ENCODE measurements at places on chromosomes 13 and 19.

DNA sequence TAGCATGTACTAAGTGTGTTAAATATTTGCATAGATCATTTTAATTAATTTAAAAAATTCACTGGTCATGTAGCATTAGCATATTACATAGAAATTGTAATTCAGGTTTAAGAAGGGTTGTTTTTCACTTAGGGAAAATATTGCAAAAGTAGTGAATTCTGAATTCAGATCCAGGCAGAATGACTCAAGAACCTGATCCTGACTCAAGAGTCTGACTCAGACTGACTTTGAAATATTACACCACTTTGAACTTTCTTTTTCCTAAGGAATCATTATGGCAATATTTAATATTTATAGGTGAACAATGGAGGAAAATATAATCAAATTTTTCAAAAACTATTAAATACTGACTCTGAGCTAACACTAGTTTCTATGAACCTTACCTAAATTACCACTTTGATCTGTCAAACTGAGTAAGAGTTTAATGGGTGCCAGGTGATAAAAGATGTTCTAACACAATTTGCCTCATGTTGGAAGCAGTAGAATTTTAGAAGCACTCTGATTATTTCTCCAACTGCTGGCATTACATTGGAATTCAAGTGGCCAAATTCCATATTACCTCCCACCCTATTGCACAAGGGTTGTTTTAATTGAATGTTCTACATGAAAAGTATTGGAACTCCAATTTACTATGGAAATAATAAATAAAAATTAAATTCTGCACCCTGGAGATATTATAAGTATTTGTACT lies 261.6 kb downstream of the SLITRK1 start:
- no peak for DNase-seq

DNA sequence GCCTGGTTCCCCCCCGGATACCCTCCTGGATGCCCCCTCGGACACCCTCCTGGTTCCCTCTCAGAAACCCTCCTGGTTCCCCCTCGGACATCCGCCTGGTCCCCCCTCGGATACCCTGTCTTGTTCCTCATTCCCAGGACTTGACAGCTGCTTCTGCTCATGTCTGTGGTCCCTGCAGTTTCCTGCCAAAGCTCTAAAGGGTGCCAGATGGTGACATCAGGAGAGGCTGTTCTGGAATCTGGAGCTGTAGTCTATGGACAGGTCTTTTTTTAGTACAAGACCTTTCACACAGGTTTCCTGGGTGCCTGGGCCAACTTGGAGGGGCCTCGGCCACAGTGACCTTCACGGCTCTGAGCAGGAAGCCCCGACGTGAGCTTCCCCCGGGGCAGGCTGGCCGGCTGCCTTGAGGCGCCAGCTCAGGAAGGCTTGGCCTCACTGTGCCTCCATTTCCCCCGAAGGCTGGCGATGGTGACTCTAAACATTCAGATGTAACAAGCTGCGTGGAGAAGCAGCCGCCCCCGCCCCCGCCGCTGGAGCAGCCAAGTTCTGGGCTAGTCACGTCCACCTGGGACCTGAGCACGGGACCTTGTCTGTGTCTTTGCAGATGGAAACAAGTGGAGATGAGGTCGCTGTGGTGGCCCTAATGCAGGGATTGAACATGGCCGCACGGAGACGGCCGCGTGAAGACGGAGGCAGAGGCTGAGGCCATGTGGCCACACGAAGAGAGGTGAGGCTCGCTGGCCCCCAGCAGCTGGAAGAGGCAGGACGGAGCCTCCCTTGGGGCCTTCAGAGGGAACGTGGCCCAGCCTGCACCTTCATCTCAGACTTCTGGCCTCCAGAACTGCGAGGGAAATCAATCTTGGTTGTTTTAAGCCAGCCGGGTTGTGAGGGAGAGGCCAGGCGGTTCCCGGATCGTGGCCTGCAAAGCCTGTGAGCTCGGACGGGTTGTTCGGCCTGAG lies 12.7 kb downstream of the SGTA start:
- no peak for DNase-seq

DNA sequence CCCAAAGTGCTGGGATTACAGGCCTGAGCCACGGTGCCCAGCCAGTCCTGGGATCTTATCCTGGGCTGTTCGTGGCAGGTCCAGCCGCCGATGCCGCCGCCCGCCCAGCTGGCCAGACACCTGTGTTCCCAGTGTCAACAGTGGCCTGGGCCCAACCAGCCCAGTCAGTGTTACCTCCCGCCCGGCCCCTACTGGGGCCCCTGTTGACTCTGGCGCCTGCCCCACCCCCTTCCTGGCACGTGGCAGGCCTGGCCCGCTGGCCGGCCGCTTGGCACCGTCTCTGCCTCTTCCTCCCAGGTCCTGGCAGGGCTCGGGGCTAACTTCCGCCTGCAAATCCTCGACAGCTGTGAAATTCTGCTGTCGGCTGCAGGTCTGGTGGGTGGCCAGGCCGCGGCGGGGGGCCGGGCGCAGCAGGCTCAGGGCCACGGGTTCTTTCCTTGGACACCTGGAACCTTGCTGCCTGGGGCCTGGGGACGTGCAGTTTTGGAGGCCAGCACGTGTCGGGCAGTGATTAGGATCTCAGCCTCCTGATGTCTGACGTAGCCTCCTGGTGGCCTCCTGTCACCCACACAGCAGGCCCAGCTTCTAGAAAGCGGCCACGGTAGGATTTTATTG lies 9.1 kb downstream of the ARID3A start:
- DNase-seq, result no peak

DNA sequence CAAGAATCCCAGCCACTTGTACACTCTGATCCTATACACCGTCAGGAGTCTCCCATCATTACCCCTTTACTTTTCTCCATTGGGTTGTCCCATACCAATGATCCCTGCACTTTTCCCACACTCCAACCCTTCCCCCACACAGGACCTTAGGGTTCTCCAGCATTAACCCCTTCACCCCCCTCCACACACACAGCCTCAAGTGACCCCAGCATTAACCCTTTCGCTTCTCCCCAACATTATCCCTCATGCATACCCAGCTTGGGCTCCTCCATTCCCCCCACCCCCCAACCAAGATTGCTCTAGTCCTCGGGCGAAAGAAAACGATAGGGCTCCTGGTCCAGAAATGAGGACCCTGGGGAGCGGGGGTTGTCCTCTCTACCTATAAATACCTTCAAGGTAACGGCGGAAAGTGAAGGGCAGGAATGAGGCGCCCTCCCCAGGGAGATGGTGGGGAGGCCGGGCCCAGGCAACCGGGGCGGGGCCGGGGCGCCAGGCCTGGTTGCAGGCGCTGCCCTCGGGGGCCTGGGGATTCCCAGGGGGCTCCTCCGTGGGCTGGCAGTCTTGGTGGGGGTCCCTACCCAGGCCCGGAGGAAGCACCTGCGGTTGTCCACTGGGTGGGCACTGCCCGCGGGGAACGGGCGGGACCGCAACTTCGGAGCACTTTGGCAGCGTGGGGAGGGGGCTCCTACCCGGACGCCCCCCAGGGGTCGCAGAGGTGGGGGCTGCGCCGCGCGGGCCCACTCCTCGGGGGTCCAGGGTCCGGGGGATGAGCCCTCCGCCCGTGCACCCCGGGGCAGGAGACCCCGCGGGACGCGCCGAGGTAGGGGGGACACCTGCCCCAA lies 757 bp downstream of the WIZ start:
- no peak for DNase-seq

DNA sequence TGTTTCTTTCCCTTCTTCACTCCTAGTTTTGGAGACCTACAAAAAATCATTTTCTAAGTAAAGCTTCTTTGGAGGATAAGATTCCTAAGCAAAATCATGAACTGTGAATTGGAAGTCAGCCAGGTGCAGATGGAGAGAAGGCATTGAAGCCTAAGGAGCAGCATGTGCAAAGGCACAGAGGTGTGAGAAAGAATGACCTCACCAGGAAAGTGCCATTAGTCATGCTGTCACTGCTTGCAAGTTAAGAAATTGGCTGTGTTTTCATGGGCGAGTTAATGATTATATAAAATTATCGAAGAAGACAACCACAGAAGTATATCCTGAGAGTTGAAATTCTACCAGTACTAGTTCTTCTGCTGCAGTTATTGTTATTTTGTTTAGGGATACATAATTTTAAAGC lies 80.3 kb upstream of the KLHL1 start:
- no peak for DNase-seq

DNA sequence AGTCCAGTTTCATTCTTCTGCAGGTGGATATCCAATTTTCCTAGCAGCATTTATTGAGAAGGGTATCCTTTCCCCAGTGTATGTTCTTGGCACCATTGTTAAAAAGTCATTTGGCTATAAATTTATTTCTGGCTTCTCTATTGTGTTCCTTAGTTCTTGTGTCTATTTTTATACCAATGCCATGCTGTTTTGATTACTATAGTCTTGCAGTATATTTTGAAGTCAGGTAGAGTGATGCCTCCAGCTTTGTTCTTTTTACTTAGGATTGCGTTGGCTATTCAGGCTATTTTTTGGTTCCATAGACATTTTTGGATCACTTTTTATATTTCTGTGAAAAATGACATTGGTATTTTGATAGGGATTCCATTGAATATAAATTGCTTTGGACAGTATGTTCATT lies 71.7 kb upstream of the MLNR start:
- no peak for DNase-seq

DNA sequence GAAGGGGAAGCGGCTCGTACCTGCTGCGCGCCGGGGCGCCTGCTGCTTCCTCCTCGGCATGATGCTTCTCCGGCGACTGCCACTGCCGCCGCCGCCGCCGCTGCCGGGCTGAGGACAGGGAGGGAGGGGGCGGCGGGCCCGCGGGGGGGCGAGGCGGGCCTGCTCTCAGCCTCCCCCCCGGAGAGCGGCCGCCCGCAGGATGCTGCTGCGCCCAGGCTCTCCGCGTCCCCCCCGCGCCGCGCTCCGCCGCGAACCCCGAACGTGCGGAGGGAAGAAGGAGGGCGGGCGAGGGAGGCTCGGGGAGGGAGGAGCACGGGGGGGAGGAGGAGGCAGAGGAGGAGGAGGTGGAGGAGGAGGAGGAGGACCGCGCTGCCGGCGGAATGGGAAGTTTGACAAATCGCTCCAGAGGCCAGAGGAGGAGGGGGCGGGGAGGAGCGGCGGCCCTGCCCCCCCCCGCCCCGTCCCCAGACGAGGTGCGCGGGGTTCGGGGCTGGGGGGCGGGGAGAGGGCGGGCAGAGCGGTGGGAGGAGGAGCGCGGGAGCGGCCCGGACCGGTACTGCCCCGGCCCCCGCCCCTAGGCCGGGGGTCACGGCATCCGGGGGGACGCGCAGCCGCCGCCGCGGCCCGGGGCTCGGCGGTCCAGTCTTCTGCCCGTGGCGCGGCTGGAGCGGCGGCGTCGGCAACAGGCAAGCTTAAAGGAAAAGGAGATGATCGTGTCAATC lies at the start of gene TSHZ3:
Gene TSHZ3 (minus strand): TSS at position 277 of the 722 bp plus-strand sequence. CDS start 217 bp downstream, at position 60.
- no peak for DNase-seq

DNA sequence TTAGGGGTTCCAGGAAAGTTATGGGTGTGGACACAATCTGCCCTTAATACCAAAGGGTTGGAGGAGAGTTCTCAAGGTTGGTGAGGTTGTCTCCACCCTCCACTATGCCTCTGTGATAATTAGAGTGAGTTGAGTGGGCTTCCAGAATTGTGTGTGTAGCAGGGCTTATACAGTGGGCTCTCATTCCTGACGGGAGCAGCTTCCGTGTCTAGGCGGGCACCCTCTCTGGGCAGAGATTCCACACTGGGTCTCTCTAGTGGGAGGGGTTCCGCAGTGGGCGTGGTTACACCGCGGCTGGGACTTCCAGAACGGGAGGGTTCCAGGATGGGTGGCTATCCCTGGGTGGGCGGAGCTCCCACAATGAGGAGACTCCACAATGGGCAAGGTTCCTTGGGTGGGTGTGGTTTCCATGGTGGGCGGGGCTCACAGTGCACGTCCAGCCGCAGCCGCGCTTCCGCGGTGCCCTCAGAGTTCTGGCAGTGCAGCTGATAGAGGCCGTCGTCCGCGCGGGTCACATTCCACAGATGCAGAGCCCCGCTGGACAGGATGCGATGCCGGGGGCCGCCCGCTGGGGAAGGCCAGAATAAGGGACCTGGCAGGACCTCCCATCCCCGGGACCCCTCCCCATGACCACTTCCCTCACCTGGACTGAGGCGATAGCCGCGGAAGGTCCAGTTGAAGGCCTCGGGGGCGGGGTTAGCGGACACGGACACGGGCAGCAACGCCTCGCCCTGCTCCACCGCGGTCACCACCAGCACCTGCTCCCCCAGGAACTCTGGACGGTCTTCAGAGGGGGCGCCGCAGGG lies 8.4 kb downstream of the NPHS1 start:
- DNase-seq, result no peak

DNA sequence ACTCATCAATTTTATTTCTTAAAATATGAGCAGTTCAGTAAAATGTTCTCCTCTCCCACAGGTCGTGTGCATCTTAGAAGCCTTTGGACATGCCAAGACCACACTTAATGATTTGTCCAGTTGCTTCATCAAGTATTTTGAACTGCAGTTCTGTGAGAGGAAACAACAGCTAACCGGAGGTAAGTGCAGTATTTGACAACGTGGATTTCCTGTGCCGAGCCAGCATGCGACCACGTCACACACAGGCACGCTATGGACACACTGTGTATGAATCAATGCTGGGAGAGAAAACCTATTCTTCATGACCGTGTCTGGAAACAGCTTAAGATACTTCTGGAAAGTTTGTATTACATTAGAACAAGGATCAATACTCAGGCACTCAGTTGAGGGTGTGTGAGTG lies 268.5 kb downstream of the MYO16 start:
- no peak for DNase-seq

- no peak for DNase-seq
Observed at GRCh38 chr19:38081547-38082255, 142.3 kb downstream of the DPF1 start.

GRCh38 chr13:25292301-25292700 lies 5.0 kb upstream of the MTMR6 start:
- no peak for DNase-seq

DNA sequence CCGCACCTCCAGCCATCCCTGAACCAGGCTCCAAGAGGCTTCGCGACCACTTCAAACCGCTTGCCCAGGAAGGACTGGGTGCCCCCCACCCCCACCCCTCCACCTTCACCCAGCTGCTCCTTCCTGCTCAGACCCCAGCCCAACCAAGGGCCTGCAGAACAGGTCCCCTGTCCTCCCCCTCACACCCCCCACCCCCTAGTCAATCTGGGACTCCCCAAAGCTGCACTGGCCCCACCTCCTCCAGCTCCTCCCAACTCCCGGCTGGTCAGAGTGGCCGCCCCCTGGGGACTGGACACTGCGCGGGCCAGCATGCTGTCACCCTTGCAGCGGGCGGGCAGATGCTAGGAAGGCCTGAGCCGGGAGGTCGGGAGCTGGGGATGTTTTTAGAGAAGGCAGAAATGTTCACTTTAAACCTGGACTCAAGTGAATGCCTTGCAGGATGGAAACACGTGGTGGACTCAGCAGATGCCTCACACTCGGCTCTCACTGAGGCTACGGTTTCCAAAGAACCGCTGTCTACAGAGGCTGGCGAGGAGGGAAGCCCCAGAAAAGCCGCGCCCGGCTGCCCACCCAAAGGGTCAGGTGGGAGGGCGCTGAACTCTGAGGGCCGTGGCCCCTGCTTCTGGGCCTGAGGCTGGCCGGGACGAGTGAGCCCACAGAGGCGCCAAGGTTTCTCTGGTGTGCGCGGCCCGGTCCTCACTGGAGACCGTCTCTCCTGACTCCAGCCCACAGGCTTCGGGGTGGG lies 8.0 kb downstream of the RPL36 start:
- DNase-seq, result no peak

DNA sequence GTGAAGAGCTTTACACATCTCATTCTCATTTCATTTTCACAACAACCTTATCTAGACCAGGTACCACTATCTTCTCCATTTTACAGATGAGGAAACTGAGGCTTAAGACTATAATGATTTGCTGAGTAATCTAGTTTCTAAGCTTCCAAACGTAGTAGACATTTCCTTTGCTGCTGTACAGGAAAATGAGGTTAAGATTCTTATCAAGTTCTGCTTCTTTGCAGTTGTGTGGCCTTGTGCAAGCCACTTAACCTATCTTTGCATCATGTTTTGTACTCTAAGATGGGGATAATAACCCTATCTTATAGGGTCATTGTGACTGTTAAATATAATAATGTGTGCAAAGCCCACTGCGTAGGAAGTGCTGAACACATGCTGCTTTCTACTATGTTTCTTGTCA lies 307.9 kb downstream of the HS6ST3 start:
- DNase-seq, result no peak
